ENCODE measurements at places on chromosomes 12 and 14.

- DNase-seq = no peak
These were observed 603.4 kb upstream of the FOXG1 start for GRCh38 chr14:28163233-28163632.

DNA sequence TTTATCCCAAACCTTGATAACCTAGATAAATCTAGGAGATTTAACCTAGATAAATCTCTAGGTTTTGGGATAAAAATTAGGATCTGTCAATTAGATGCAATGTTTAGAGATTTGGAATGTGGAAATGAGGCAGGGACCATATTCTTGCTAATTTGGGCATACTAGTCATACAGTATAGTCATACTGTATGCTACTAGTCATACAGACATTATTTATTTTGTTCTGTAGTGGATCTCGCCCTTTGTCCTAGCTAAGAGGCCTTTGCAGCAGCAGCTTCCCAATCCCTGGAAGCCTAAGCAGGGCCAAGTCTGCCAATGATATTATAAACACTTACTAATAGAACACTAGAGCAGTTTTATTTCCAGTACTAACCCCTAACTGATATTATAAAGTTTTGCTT is 136.4 kb downstream of the CEP128 start:
- DNase-seq = no peak

- peak; percentile 77 for DNase-seq
These were observed at the start of the genes EIF2B1 and GTF2H3 for GRCh38 chr12:123633379-123634141. Gene EIF2B1 (minus strand): TSS chr12:123633686. CDS start chr12:123633557, 129 bp downstream. Gene GTF2H3 (plus strand): TSS chr12:123633829. CDS start chr12:123633860, 31 bp downstream.

DNA sequence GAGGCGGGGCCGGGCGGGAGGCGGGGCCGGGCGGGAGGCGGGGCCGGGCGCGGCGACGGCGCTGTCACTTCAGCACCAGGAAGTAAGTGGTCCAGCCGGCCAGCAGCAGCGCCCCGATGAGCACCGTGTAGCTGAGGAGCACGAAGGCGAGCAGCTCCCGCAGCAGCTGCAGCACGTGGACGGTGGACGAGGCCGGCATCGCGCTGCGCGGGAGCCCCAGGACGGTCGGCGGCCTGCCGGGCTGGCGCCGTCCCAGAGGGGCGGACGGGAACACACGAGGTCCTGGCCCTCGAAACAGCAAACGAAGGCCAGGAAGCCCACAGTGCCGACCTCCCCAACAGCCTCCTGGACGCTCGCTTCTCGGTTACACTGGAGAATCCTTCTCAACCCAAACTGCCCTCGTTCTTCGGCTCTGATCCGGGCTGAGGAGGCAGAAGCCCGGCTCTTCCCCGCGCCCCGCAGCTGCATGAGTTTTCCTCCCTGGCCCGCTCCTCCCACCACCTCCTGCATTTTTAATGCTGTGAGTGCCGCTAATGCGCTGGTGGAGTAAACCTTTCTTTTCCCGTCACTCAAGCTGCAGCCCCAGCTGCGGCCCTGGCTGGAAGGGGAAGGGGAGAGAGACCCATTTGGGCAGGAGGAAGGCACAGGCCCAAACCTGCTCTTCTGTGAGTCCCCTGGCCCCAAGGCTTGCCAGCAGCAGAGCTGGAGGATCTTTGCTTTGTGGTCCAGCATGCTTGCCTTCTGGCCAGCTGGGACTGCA is 694 bp upstream of the DIABLO start:
- no peak for DNase-seq

DNA sequence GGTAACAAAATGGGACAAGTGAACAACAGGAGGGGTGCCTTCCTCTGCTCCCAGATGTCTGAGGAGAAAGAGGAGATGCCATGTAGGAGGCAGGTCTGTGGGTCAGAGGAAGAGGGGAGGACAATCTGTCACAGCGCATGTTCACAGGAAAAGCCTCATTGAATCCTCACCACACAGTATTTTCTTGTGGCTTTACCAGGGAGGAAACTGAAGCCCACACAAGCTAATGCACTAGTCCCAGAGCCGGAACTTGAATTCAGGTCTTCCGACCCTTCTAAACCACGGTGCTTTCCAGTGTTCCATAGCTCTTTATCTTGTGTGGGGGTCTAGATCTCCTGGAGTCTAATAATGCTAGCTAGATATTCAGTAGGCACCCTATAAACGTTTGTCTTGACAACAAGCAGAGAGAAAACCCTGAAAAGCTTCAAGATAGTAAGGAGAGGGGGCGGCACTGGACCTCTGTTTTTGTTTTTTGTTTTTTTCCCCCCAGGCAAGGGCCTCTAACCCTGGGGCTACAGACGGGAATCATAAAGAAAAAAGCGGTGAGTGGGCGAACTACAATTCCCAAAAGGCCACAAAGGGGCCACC is 371 bp upstream of the SHMT2 start:
- no peak for DNase-seq

DNA sequence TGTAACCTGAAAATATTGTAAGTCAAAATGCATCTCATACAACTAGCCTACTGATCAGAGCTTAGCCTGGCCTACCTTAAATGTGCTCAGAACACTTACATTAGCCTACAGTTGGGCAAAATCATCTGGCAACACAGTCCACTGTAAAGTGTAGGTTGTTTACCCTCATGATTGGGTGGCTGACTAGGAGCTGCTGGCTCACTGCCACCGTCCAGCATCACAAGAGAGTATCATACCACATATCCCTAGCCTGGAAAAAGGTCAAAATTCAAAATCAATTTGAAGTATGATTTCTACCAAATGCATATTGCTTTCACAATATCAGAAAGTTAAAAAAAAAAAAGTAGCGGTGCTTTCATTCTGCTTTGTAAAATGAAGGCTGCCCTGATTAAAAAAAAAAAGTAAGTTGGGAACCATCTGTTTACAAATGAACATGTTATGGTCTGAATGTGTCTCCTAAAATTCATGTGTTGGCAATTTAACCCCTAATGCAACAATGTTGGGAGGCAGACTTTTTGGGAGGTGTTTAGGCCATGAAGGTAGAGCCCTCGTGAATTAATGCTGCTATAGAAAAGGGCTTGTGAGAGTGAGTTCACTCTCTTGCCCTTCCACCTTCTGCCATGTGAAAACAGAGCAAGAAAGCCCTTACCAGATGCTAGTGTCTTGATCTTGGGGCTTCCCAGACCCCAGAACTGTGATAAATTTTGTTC is 211.8 kb downstream of the PPM1H start:
- no peak for DNase-seq

DNA sequence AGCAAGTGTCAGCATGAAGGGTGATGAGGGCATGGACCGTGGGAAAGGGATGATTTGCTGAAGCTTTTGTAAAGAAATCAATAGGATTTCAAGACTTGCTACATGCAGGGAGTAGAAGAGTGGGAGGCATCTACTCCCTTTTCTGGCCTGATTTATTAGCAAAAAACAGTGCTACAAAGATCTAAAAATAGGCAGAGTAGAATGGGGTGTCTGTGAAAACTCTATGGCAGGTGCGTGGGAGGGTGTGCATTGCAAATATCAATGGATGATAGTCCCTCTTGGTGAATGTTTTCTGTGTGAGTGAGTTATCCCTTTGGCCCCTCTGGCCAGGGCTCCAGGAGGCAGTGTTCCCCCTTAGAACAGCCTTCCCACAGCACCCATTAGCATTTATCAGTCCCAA is 139.0 kb downstream of the SMOC1 start:
- no peak for DNase-seq
